Spleen (tissue), 13 donors: ENCODE measurements at places on chromosomes 4 and X. TPM values are rescaled to one million over a fixed set of nuclear protein-coding genes. Genes with fewer than 3 reads are reported as not detected.

Gene PPP4R3C
- polyA plus RNA-seq: not detected

Gene PCYT1B
- 0.02 TPM for polyA plus RNA-seq

Gene CT45A10
- not detected for polyA plus RNA-seq

Gene ATP1B4
- polyA plus RNA-seq: not detected

Gene DUSP9
- 0.09 TPM for polyA plus RNA-seq

DNA sequence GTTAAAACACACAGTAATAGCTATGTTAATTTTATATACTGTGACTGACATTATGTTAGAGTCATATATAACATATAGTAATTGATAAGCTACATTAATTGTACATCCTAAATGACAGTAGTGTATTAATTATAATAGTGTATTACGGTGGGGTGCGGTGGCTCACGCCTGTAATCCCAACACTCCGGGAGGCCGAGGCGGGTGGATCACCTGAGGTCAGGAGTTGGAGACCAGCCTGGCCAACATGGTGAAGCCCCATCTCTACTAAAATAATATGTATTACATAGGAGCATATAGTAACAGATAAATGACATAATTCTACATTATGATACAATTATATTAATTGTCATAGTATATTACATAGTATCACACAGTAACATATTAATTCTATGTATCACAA, 12.2 kb downstream of the ASMTL start:
- DNase-seq: peak; percentile 23

DNA sequence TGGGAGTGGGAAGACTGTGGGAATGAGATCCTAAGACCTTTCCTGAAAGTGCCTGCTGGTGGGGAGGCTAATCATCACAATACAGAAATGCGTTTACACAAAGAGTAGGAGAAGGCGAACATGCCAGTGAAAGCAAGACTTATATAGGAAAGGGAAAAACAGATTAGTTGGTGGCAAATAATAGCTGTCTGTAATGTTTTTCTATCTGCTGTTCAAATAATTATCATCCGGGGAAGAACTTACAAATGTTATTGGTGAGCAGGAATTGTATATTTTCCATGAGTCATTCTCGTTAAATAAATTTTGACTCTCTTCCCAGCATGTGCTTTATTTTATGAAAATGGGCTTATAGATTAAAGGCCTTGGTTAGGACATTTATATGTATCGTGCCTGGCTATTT, 196.5 kb downstream of the ARHGAP10 start:
- no peak for DNase-seq

DNA sequence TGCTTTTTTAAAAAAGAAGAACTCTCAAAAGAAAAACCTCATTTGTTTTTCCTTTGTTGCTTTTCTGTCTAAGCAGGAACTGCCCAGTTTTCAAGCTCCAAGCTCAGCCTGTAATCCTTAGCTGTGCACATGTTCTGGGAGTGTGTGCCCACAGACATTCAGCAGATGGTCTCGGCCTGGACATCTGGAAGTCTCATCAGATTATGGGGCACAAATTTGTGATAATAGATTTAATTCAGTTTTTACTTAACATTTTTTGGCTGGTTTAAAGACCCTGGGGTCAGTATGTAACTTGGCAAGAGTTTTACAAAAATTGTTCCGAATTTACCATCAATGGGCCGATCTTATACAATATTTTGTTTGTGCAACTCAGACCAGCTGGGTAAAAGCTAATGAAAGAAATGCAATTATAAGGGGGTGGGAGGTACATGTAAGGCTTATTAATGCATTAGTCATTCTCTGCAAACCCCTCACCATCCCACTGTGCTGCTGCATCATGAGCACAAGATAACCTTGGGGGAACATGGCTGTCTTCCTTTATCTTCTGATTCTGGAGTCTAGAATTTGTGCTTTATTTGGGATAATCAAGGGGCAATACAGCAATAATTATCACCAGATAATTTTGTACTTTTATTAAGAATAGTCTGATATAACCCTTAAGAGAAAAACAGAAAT, 86.9 kb upstream of the PHOX2B start:
- DNase-seq: no peak

DNA sequence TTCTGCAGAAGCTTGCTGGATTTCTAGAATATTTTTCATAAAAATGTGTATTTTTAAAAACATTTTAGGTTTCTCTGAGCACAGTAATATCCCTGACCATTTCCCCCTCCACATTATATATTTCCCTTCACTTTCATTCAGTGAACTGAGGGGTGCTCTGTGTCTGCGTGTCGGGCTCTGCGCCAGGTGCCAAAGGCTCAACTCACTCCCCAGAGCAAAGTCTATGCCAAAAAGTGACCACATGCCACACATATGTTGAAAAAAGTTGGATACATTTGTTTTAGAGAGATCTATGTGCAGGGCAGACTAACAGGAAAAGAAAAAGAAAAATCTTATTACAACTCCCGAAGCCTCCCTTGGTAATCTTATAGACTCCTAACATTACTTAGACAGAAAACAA, 233.7 kb downstream of the MGST2 start:
- no peak for DNase-seq

GRCh38 chrX:76184891-76185290, 12.0 kb downstream of the PBDC1 start:
- no peak for DNase-seq
